ENCODE measurements at places on chromosomes 7 and 10. TPM values are rescaled to one million over a fixed set of nuclear protein-coding genes. Genes with fewer than 3 reads are reported as not detected.

DNA sequence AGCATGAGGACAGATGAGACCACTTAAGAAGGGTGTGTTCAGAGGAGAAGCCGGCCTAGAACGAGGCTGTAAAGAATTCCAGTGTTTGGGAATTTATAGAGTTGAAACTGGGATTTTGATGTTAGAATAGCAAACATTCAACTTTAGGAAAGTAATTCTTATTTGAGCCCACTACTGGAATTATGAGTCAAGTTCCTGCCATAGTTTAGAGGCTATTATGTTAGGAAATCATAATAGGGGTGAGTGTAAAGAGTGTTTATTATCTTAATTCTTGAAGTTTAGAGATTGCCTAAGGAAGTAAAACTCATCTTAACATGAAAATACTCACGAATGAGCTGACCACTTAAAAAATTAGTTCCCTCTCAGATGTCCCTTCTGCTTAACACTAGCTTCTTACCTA lies 2.1 kb downstream of the CBLL1 start:
- DNase-seq = no peak
- H3K27ac ChIP-seq = no peak overlapping the region
- H3K27me3 ChIP-seq = no peaks in the 10 kb centered on the region
- peaks cover 31% of the 10 kb centered on the region for H3K4me1 ChIP-seq
- peaks cover 17% of the 10 kb centered on the region for H3K36me3 ChIP-seq

DNA sequence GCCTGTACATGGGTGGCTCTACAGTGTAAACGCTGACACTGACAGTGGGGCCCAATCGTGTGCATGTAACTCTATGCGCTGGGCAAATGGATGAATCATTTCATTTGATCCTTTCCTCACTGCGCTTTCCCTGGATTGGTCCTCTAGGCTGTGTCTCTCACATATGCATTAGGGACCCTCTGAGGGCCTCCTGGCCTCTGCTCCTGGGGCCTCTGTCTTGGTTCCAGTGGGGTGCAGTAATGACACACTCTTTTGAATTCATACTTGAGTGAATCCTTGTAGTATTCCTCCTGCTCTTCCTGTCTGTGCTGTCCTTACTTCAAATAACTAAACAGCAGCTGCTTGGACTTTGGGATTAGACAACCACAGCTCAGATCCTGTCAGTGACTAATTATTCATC lies 176.5 kb upstream of the ADO start:
- no peak for DNase-seq
- peaks cover 34% of the 10 kb centered on the region for H3K4me1 ChIP-seq
- no peak overlapping the region for H3K4me3 ChIP-seq
- H3K27ac ChIP-seq = no peak overlapping the region
- H3K36me3 ChIP-seq = no peaks in the 10 kb centered on the region
- H3K27me3 ChIP-seq = no peaks in the 10 kb centered on the region

DNA sequence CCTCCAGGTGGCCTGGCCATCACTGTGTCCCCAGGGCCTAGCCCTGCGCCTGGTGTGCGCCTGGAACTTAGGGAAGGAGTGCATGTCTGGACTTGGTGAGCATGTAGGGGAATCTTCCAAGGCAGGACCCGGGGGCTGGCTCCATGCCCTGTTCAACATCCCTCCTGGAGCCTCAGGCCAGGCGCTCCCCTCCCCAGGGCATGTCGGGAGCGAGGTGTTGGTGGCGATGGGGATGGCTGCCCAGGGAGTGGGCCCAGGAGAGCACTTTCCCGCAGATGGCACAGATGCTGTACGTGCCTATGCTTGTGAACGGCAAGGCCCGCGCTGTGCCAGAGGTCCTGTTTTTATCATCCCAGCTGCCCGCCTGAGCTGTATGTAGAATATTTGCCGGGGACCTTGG lies 55.0 kb downstream of the CDH23 start:
- H3K27ac ChIP-seq = no peak overlapping the region
- H3K4me3 ChIP-seq = no peak overlapping the region
- no peaks in the 10 kb centered on the region for H3K4me1 ChIP-seq
- H3K36me3 ChIP-seq = no peaks in the 10 kb centered on the region

- no peaks in the 10 kb centered on the region for H3K4me1 ChIP-seq
- no peaks in the 10 kb centered on the region for H3K36me3 ChIP-seq
- H3K27ac ChIP-seq = no peak overlapping the region
- no peaks in the 10 kb centered on the region for H3K27me3 ChIP-seq
- DNase-seq = no peak
Observed at GRCh38 chr7:36075561-36075960, 77.5 kb upstream of the EEPD1 start.

DNA sequence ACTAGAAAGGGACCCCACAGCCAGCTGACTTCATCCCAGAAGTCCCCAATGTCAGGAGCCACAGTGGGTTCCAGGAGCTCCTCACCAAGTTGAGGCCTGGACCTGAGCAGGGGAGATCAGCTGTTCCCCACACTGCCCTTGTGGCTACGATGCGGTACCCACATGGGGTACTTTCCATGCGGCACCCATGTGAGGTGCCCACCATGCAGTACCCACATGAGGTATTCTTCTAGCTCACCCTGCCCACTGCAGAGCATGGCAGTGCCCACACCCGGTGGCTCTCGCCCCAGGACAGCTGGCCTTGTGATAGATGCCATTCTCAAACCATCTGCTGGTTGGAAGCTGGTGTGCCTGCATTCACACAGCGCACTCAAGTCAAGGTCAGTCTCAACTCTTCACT lies 136.3 kb upstream of the PDE1C start:
- DNase-seq = no peak
- no peak overlapping the region for H3K4me3 ChIP-seq
- H3K36me3 ChIP-seq = no peaks in the 10 kb centered on the region

DNA sequence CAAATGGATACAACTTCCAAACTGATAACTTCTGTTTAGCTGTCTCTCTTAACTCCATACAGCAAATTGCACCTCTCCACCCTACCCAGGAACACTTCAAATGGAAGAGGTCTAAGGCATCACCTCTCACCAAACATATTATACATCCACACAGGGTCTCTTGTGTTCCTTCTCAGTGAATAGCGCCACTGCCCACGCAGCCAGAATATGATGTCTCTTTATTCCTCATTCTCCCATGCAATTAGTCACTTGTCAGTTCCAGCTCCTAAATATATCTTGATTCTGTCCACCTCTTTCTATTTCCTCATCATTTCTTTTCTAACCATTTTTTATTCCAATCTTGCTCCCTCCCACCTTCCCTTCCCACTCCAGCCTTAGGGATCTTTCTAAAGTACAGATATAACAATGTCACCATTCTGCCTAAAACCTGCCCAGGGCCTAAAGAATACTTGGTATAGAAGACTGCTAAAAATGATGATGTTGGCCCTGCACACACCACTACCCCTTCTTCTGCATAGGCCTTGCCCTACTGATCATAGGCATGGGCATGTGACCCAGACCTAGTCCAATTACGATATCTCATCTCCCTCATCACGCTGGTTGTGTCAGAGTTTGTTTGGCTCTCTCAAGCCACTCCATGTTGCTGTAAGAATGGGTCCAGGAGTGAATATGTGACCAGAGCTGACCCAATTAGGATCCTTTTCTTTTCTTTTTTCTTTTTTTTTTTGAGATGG lies 5.7 kb upstream of the TSPAN14 start:
- H3K4me3 ChIP-seq = no peak overlapping the region
- no peak for DNase-seq

- no peak overlapping the region for H3K27ac ChIP-seq
- H3K27me3 ChIP-seq = no peaks in the 10 kb centered on the region
- H3K4me3 ChIP-seq = no peak overlapping the region
- H3K4me1 ChIP-seq = no peaks in the 10 kb centered on the region
Observed at GRCh38 chr7:150938566-150938965, 39.6 kb downstream of the KCNH2 start.

- no peaks in the 10 kb centered on the region for H3K27me3 ChIP-seq
- no peak overlapping the region for H3K4me3 ChIP-seq
- H3K4me1 ChIP-seq = peaks cover 12% of the 10 kb centered on the region
- no peak overlapping the region for H3K27ac ChIP-seq
- no peaks in the 10 kb centered on the region for H3K36me3 ChIP-seq
- DNase-seq = no peak
Observed at GRCh38 chr7:23482686-23483085, 12.4 kb upstream of the IGF2BP3 start.

DNA sequence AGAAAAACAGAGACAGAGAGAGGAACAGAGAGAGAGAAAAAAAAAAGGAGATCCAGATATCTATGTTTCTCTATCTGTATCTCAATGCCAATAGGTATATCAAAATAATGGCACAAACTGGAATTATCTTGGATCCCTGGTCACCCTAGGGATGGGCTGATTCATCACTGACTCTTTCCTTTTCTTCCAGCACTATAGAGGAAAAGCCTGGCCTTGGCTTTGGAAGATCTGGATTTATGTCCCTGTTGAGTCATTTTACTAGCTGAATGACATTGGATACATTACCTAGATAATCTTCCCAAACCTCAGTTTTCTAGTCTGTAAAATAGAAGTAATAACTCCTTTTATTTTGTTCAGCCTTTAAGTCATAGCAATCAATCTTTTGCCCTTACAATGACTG lies 152.8 kb upstream of the GDF10 start:
- H3K4me3 ChIP-seq = no peak overlapping the region
- H3K27ac ChIP-seq = no peak overlapping the region
- no peaks in the 10 kb centered on the region for H3K36me3 ChIP-seq
- H3K27me3 ChIP-seq = no peaks in the 10 kb centered on the region
- H3K4me1 ChIP-seq = no peaks in the 10 kb centered on the region

DNA sequence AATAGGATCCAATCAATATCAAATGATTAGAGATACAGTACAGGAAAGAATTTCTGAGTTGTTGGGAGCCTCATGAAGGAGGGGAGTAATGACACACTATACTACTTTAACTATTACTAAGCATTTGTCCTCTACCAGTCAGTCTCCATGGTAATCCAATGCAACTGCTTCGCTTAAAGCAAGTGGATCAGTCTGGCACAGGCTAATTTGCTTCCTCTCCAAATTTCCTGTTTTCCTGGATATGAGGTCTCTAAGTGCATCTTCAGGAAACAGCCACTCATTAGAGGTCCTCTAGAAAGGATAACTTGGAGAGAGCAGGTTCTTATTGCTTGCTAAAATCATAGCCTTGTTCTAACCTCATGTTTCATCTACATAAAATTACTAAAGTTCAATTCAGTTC lies 8.4 kb upstream of the SEPTIN7 start:
- DNase-seq = no peak
- H3K36me3 ChIP-seq = no peaks in the 10 kb centered on the region
- no peak overlapping the region for H3K27ac ChIP-seq
- no peaks in the 10 kb centered on the region for H3K27me3 ChIP-seq
- no peaks in the 10 kb centered on the region for H3K4me1 ChIP-seq
- no peak overlapping the region for H3K4me3 ChIP-seq

GRCh38 chr7:1741751-1742554 lies 71.9 kb downstream of the ELFN1 start:
- H3K4me3 ChIP-seq = no peak overlapping the region
- no peaks in the 10 kb centered on the region for H3K36me3 ChIP-seq
- H3K4me1 ChIP-seq = no peaks in the 10 kb centered on the region
- no peaks in the 10 kb centered on the region for H3K27me3 ChIP-seq

GRCh38 chr7:70856901-70857630 lies 274.9 kb upstream of the GALNT17 start:
- H3K27ac ChIP-seq = peak overlapping the region; percentile 24
- H3K27me3 ChIP-seq = no peaks in the 10 kb centered on the region
- peak; percentile 92 for DNase-seq
- no peak overlapping the region for H3K4me3 ChIP-seq

- DNase-seq = no peak
- no peaks in the 10 kb centered on the region for H3K4me1 ChIP-seq
- H3K4me3 ChIP-seq = no peak overlapping the region
- no peaks in the 10 kb centered on the region for H3K27me3 ChIP-seq
- H3K36me3 ChIP-seq = no peaks in the 10 kb centered on the region
- no peak overlapping the region for H3K27ac ChIP-seq
Observed at GRCh38 chr10:94412449-94412848, 10.1 kb downstream of the TBC1D12 start.

- H3K4me3 ChIP-seq = no peak overlapping the region
- no peak for DNase-seq
- H3K27ac ChIP-seq = no peak overlapping the region
Observed at GRCh38 chr10:69619626-69620025, 10.4 kb upstream of the FAM241B start.

DNA sequence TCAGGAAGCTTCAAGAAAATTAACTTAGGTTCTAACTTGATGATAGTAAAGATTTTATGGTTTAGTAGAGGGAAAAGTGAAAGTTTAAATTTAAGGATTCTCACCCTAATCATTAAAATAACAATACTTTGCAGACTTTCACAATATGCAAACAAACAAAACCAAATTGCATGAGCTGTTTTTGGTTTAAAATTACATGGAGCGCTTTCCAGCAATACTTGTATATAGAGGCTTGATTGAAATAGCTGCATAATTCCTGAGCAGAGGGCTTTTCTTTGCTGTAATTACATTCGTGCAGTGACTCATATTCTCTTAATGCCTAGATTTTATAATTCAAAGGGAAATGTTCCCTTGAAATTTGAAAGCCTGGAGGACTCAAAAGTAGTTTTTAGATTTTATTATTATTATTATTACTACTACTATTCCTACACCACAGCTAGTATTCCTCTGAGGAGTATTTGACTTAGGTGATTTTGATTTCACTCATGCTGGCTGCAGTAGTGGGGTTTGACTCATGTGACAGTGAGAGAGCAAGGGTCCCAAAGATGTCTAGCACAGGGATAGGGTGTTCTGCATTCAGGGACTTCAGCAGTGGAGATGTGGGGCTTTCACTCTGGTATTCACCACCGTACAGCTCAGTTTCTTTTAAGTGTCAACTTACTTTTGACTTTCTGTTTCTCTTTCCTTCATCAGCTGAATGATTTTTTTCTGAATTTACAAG lies 138.1 kb downstream of the ADAM22 start:
- H3K27me3 ChIP-seq = no peaks in the 10 kb centered on the region
- peaks cover 6% of the 10 kb centered on the region for H3K36me3 ChIP-seq
- H3K27ac ChIP-seq = no peak overlapping the region
- peak; percentile 5 for DNase-seq
- peaks cover 4% of the 10 kb centered on the region for H3K4me1 ChIP-seq
- H3K4me3 ChIP-seq = no peak overlapping the region

DNA sequence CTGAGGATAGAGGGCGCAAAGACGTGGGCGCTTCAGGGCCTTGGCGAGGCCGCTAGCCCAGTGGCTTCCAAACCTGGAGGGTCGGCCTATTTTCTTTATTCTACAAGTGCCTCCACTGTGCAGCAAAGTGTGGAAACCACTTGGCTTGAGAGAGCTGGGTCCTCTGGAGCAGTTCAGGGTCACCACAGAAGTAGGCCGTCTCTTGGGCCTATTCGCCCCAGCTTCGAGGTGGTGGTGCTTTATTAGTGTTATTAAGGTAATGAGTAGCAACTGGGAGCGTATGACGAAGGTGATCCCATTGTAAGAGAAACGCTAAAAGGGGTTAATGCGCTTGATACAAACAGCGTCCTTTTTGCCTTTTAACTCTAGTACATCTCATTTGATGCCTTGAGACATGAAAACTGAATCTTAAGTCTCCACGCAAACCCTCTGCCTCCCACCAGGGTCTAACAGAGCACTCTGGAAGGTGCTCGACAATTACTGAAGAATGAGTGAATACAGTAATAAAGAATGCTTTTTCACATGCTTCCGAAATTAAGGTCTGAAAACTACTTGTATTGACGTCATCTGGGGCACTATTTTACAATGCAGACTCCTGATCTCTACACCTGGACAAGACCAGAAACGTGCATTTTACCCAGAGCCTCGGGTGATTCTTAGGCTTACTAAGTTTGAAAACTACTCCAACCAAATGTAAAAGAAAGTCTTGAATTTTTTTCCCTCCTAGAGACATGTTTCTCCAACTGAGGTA lies 647 bp upstream of the GSAP start:
- peak overlapping the region; percentile 64 for H3K4me3 ChIP-seq
- DNase-seq = no peak
- peaks cover 34% of the 10 kb centered on the region for H3K27me3 ChIP-seq
- H3K36me3 ChIP-seq = no peaks in the 10 kb centered on the region

The CLIP2 gene
- 51.9 TPM for total RNA-seq

The EDRF1 gene
- 48.8 TPM for total RNA-seq

The ZCCHC24 gene
- 7.2 TPM for total RNA-seq

The PRSS37 gene
- total RNA-seq = not detected

The CPA2 gene
- total RNA-seq = not detected

The CPA1 gene
- total RNA-seq = not detected

The GATA3 gene
- total RNA-seq = not detected

All from GM23338 (cell line).